ENCODE measurements at places on chromosomes 2 and 18.
A peak's percentile ranks its signal among the peaks of the same experiment; 100 is the strongest.

GRCh38 chr2:197165020-197165419 is 145.6 kb downstream of the ANKRD44 start:
- H3K27me3 ChIP-seq = no peaks in the 10 kb centered on the region
- H3K36me3 ChIP-seq = no peaks in the 10 kb centered on the region
- H3K27ac ChIP-seq = no peak overlapping the region
- no peaks in the 10 kb centered on the region for H3K4me1 ChIP-seq
- no peak for DNase-seq

- no peaks in the 10 kb centered on the region for H3K36me3 ChIP-seq
- no peaks in the 10 kb centered on the region for H3K27me3 ChIP-seq
- H3K4me1 ChIP-seq = peaks cover 37% of the 10 kb centered on the region
- DNase-seq = no peak
Measured at GRCh38 chr2:181465676-181466375, 8.6 kb downstream of the ITGA4 start.

GRCh38 chr2:98702127-98702802 is 28.7 kb downstream of the MGAT4A start:
- DNase-seq = no peak
- no peaks in the 10 kb centered on the region for H3K4me1 ChIP-seq
- no peaks in the 10 kb centered on the region for H3K36me3 ChIP-seq
- H3K4me3 ChIP-seq = no peak overlapping the region

DNA sequence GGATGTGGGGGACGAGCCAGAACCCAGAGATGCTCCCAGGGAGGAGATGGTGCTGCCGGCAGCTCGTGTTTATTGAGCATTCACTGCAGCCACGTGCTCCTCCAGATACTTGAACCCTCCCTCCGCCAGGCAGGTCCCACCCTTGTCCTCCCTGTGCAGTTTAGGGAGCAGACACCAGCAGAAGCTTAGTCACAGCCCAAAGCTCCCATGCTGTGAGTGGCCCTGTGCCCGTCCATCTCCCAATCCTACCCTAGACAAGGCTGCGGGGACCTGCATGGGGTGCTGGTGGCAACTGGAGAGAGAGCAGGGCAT is 176.5 kb upstream of the COPS8 start:
- H3K36me3 ChIP-seq = no peaks in the 10 kb centered on the region
- H3K27me3 ChIP-seq = no peaks in the 10 kb centered on the region
- H3K4me1 ChIP-seq = no peaks in the 10 kb centered on the region
- H3K27ac ChIP-seq = no peak overlapping the region
- H3K4me3 ChIP-seq = no peak overlapping the region
- DNase-seq = no peak

GRCh38 chr18:54466248-54467005 is 108.7 kb downstream of the C18orf54 start:
- H3K4me3 ChIP-seq = no peak overlapping the region
- peak; percentile 48 for DNase-seq
- H3K27me3 ChIP-seq = no peaks in the 10 kb centered on the region
- no peaks in the 10 kb centered on the region for H3K4me1 ChIP-seq

- H3K27ac ChIP-seq = no peak overlapping the region
- no peaks in the 10 kb centered on the region for H3K36me3 ChIP-seq
- H3K27me3 ChIP-seq = no peaks in the 10 kb centered on the region
- peaks cover 21% of the 10 kb centered on the region for H3K4me1 ChIP-seq
- no peak for DNase-seq
Measured at GRCh38 chr2:199975273-199975895, 20.0 kb downstream of the MAIP1 start.

DNA sequence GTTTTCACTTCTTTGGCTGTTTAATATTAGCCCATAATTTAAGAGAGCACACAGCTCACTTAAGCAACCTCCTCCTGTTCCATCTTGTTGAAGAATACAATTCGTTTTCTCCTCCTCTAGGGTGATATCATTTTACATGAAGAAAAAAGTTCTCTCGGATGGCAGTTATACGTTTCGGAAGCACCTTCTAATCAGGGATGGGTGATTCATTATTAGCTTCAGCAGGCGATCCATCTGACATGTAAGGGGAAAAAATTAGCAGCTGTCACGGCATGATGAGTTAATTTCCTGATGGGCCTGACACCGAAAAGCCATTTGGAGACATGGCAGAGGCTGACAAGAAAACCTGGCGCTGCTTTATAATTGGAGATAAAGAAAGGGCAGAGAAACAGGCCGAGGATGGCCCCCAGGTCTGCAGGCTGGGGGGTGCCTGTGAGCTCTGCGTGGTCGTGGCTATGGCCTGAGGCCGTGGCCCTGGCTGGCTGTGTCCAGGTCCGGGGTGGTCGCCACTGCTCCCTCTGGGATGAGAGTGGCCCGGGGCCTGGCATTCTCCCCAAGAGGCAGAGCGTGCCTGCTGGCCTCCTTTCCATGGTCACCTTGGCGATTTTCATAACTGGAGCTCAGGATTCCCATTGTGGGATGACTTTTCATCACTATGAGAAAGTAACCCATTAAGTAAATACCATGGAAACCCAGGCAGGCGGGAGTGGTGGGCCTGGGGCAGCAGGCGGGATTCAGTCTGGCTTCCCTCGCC is 140.1 kb downstream of the PTGR3 start:
- no peak overlapping the region for H3K27ac ChIP-seq
- H3K36me3 ChIP-seq = no peaks in the 10 kb centered on the region
- no peak overlapping the region for H3K4me3 ChIP-seq
- no peaks in the 10 kb centered on the region for H3K4me1 ChIP-seq
- no peak for DNase-seq

- no peak for DNase-seq
- H3K36me3 ChIP-seq = no peaks in the 10 kb centered on the region
- 0 out of 2 replicates have a peak, but pooled peaks cover 3% of the 10 kb centered on the region for H3K4me1 ChIP-seq
- no peak overlapping the region for H3K4me3 ChIP-seq
Measured at GRCh38 chr18:6484659-6485058, 69.9 kb upstream of the L3MBTL4 start.

Measured in MM.1S (cell line).